ENCODE measurements at places on chromosomes 1 and 21.

GRCh38 chr1:151815716-151816327, 10.6 kb upstream of the LINGO4 start:
- DNase-seq = no peak

DNA sequence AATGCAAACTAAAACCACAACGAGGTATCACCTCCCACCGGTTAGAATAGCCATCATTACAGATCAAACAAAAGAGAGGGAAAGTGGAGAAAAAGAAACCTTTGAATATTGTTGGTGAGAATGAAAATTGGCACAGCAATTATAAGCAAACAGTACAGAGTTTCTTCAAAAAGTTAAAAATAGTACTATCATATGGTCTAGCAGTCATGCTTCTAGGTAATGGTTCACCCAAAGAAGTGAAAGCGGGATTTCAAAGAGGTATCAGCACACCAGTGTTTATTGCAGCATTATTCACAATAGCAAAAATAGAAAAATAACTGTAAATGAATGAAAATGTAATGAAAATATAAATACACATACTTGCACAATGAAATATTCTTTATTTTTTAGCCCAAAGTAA, 8.2 kb downstream of the OR2T10 start:
- DNase-seq = no peak

- no peak for DNase-seq
Measured at GRCh38 chr1:237396426-237396825, 354.4 kb downstream of the RYR2 start.

DNA sequence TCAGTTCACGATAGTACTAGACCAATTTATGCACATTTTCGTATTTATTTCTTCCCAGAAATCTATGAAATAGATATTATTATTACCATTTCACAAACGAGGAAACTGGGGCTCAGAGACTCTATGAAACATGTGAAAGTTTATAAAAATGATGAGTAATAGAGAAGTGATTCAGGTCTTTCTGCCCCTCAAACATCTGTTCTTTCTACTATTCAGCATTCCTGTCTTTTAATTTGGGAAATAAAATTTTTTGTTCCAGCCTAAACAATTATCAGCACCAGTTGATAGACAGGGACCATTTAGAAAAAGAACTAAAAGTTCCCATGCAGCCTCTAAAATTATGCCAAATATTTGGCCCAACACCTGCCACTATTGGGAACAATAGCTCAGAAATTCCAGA, 585.1 kb downstream of the PTPRC start:
- DNase-seq = no peak

- no peak for DNase-seq
Measured at GRCh38 chr1:21707086-21707840, 38.1 kb upstream of the RAP1GAP start.

DNA sequence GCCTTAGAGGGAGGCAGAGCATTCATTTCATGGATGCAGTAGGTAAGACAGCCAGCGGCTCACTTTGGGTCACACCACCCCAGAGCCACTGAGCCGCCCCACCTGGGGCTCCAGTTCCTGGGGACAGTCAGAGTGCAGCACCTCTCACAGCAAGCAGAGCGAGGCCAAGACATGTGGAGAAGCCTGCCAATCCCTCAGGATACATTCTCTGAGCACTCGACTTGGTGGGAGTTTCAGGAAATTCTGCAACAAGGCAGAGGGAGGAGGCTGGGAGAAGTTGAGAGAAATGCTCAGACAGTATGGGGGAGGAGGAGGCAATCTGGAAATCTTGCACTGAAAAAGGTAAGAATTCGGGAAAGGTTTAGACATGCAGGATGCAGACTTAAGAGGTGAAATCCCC, 60.8 kb upstream of the WLS start:
- DNase-seq = no peak

DNA sequence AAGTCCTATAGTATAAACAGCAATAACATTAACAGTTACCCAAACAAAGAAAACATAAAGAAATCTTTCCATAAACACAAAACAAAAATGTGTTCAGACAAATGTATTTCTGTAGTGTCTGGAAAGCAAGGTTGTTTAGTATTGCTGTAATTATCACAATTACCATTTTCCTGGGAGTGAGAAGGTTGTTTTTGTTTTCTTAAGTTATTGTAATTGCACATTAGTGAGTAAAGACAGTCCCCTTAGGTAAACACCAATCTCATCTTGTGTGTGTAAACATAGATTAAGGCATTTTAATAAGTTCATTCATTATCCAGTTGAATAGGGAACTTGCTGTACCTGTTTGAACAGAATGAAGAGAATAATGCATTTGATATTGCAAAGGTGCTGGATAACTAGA, 356.9 kb upstream of the ADGRL4 start:
- DNase-seq = no peak

- no peak for DNase-seq
Measured at GRCh38 chr1:164891615-164892014, 332.6 kb downstream of the PBX1 start.

DNA sequence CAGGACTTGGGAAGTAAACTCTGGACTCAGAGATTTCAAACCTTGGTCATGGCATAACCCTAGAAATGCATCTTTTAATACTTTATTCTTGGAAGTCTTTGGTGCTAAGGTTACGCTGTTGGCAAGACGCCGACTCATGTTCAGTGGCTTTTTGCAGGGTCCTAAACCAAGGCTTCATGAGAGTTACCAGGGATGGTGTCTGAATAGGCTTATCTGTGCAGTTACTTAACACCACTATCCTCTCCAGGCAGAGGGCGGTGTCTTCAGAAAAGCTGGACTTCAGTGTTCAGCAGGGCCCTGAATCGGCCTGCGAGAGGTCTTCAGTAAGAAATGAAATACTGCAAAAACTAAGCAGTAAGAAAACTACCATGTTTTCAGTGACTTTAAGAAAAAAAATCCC, 58.3 kb downstream of the SIM2 start:
- no peak for DNase-seq

GRCh38 chr1:59414406-59415133, 117.7 kb downstream of the FGGY start:
- DNase-seq = no peak

DNA sequence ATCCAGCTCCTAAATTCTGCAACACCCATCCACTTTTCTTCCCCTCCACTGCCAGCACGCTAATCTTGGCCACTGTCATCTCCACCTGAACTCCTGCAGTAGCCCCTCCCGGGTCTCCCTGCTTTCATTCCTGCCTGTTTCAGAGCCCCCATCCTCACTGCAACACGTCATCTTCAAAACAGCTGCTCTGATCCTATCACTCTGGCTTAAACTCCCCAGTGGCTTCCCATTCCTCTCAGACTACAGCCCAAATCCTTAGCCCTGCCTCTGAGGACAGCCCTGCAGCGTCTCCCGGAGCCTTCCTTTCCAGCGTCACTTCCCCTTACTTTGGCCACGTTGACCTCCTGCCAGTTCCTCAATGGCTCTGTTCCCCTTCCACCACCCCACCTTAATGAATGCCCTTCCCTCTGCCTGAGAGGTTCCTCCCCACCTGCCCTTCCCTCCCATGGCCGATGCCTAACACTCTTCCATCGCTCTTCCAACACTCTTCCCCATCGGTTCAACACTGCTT, 22.9 kb upstream of the IFNAR2 start:
- no peak for DNase-seq

- no peak for DNase-seq
Measured at GRCh38 chr1:206029484-206029883, 5.8 kb upstream of the CTSE start.

GRCh38 chr1:40266786-40267535, 8.9 kb downstream of the ZMPSTE24 start:
- no peak for DNase-seq

DNA sequence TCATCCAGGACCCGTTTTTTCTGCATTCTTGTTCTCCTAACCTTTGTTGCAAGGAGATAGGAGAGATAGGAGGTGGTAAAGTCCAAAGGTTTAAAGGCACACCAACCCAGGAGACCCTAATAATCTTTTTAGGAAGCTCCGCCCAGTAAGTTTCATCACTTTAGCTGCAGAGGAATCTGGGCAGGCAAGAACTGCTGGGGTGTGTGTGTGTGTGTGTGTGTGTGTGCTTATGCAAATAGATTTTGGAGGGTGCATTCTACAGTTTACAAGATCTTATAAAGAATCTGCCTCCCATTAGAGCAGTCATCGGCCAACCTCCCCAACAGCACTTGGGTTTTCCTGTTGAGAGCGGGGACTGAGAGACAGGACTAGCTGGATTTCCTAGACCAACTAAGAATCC, 3.9 kb upstream of the IL10 start:
- no peak for DNase-seq

DNA sequence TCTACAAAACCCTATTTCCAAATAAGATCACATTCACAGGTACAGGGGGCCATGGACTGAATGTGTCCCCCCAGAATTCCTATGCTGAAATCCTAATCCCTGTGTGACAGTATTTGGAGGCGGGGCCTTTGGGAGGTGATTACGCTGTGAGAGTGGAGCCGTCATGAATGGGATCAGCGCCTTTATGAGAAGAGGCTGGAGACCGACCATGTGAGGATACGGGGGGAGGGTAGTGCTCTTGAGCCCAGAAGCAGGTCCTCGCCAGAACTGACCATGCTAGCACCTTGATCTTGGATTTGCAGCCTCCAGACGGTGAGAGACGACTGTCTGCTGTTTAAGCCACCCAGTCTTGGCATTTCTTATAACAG, 23.8 kb upstream of the KIF26B start:
- DNase-seq = no peak

DNA sequence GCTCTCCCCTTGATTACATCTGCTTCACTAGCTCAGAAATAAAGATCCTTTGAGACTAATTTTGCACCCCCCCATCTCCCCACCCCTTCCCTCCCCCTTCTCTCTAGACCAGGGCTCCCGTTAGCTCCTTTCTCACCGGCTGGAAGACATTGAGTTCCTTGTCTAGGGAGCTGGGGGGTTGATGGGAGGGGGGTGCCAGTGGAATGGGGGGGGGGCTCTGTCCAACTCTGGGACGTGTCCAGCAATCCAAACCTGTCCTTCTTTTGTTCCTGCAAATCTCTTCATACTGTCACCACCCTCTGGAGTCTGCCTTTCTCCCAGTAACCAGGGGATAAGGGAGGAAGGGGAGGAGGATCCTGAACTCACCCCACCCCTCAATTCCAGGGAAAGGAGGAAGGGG, 61.9 kb downstream of the RHBG start:
- no peak for DNase-seq

- DNase-seq = no peak
Measured at GRCh38 chr1:10257851-10258250, 47.5 kb downstream of the KIF1B start.

DNA sequence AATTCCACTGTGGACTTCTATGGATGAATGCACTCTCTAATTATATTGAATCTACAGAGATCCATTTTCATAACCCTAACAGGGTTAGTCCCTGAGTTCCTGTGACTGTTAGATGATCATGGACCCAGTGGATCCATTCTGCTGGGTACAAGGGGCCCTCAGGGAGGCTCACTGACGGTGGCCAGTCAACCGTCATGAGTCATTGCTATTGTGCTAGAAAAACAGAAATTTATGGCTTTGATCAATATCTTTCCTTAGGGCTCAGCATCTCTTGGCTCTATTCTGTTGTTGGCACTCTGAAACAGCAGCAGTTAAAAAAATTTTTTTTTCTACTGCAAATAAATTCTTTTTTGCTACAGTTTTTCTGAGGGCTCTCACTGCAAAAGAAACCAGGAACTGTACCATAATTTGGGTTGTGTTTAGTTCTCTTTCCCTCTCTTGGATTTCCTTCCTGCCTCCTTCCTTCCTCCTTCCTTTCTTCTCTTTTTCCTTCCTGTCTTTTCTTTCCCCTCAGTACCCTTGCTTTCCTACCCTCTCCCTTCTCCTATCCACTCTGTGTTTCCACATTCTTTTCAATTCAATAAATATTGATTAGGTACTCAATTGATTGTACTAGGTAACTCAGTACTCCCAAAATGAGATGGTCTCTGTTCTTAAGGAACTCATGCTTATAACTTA, 49.5 kb downstream of the UTP25 start:
- no peak for DNase-seq

GRCh38 chr1:109947582-109948284, 36.8 kb upstream of the AHCYL1 start:
- no peak for DNase-seq

- no peak for DNase-seq
Measured at GRCh38 chr1:55980582-55980981, 598.8 kb downstream of the PLPP3 start.

DNA sequence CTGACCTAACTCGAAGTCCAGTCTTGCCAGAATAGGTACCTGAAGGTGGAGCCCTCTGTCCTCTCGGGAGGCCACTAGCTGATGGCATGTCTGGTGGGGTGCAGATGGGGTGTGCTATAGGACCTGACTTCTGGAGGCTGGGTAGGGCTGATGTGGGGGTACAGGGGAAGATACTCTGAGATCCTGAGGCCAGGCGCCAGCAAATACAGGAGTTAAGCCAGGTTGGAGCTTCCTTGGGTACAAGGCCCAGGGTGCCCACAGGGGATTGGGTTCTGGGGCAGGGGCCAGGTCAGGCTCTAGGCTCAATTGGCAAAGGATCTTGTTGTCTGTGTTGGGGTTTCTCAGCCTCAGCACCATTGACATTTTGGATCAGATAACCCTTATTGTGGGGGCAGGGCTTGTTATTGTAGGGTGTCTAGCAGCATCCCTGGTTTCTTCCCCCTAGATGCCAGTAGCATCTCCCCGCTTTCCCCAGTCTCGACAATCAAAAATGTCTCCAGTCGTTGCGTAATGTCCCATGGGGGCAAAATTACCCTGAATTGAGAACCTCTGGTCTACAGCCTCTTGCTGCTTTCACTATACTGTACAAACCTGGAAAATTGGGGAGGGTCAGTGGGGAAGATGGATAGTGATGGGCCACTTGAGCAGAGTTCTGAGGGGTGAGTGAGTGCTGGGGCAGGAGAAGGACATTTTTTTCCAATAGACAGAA, 9.2 kb downstream of the PTPRF start:
- DNase-seq = no peak

- DNase-seq = no peak
Measured at GRCh38 chr1:206769304-206769731, 1.3 kb upstream of the IL19 start.

- DNase-seq = no peak
Measured at GRCh38 chr1:145758116-145758515, 38.8 kb downstream of the CD160 start.

GRCh38 chr1:242886137-242886536, 361.6 kb upstream of the PLD5 start:
- no peak for DNase-seq

DNA sequence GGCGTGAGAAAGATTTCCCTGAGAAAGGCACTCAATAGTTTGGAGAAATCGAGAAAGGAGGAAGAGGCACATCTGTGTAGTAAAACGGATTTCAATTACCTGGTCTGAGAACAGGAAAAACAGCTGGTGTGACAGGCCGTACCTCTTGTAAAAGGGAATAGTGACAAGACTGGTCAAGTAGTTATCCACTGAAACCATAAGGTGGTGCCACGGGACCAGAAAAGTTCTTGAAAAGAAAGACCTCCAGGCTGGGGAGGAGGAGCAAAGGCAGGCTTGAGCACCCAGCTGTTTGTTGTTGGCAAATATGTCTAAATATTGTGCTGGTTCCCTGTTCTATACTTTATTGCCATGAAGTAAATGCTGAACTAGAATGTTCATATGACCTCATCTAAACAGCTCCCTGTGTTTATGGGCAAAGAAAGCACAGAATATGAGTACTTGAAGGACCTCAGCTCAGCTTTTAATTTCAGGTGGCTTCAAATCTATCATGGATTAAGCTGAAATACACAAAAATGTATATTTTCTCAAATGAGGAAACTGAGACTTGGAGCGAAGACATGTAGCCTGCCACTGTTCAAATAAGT, 4.0 kb downstream of the HAO2 start:
- DNase-seq = no peak
